Activated CD8-positive, alpha-beta T cell treated with anti-CD3 and anti-CD28 coated beads for 36 hours (primary cell): ENCODE measurements at places on chromosomes 6 and 20.

DNA sequence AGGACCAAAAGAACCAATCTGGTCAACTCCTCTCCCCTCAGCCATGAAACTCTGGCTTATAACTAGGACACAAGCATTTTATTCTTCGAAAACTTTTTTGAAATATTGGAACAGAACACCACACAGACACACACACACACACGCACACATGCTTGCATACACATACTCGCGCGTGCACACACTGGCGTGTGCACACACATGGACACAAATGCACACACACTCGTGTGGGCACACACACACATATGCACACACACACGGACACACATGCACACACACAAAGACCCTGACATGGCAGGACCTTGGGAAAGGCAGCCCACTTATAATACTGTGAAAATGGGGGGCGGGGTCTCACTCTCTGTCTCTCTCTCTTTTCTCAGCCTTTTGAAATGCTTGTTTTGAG, 63.9 kb downstream of the TMEM242 start:
- no peak for DNase-seq

GRCh38 chr6:130624046-130624445, 203.2 kb upstream of the SMLR1 start:
- DNase-seq: peak; percentile 11

DNA sequence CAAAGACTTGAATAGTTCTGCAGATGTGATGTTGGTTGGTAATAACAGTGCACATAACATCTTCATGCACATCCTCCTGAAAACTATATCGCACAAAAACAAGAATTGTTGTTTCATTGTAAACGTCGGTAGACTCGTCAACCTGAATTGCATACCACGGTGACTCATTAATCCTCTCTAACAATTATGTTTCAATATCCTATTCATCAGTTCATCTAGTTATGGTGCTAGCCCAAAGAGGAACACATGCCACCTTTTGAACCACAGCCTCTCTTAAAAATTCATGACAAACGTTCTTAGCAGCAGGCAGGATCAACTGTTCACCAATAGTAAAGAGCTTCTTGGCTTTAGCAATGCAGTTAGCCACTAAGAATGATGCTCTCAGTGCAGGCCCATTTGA, 25.0 kb downstream of the CRYBG1 start:
- no peak for DNase-seq

DNA sequence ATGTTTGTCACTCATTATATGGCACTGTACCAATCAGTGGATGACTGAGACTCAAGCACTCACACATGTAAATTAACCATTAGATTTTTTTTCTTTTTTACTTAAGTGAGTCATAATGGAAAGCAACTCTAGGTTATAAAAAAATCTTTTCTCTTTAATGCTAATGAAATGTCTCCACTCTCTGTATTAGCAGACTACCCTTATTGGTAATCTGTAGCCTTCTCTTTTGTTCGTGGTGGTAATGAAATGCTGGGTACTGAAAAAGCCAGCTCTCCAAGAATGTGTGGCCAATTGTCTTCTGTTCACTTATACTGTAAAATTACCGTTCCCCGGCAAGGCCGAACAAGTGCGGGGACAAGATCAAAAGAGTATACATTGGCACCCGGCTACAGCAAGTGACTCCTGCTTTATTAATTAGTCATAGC, 69.0 kb downstream of the AFG1L start:
- DNase-seq: no peak

GRCh38 chr6:56796196-56796532, 153.5 kb upstream of the DST start:
- DNase-seq: no peak

DNA sequence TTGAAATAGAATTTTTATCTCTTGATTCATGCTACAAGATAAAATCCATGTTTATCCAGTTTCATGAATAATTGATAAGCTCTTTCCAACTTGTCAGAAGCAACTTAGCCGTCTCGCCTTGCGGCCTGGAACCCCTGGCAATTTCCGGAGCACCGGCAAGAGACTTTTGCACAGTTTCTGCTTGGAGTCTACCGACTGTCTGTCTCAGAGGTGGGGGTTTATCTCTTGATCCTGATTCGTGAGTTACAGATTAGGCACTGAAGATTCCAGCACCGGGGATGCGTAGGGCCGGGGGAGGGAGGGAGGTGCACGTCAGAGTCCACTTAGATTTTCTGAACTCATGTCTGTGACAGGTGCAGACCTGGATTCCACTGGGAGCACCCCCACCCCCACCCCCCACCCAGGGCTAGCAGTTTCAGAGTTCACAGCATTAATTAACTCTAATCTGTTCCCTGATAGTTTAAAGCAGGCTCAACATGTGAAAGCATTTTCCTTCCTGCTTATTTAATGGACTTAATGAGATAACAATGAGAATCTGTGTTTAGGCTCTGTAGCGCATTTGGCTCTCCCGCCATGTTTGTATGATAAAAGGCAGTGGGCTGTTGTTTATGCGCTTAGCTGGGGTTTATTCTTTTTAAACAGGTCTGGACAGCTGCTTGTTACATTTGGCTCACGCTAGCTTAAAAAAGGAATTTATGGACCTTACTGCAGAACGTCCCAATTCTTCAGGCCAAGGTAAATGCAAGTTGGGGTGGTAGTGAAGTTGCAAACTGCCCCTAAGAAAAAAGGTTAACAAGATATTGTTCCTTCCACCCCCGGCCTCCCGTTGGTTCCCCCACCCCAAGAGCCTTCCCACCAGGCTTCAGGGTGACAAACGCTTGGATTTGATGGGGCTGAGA, 8.1 kb upstream of the APCDD1L start:
- DNase-seq: no peak

GRCh38 chr6:65922049-65922448, 215.0 kb upstream of the EYS start:
- DNase-seq: no peak

- DNase-seq: no peak
Measured at GRCh38 chr6:92341201-92341600, 1078.2 kb downstream of the EPHA7 start.

DNA sequence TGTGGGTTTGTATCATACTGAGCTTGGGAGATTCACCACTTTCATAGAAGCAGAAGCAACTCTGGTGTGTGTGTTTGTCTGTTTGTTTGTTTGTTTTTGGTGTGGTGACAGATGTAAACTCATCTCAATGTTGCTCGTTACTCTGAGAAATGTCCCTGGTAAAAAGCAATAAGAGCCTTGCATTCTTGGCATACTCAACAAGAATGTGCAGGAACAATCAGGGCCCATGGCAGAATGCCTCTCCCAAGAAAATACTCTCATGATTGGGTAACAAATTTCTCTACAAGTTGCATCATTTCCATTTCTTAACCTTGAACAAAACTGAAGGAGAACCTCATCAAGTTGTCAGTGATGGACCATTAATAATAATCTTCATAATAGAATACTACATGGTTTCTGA, 43.0 kb upstream of the PKHD1 start:
- no peak for DNase-seq

DNA sequence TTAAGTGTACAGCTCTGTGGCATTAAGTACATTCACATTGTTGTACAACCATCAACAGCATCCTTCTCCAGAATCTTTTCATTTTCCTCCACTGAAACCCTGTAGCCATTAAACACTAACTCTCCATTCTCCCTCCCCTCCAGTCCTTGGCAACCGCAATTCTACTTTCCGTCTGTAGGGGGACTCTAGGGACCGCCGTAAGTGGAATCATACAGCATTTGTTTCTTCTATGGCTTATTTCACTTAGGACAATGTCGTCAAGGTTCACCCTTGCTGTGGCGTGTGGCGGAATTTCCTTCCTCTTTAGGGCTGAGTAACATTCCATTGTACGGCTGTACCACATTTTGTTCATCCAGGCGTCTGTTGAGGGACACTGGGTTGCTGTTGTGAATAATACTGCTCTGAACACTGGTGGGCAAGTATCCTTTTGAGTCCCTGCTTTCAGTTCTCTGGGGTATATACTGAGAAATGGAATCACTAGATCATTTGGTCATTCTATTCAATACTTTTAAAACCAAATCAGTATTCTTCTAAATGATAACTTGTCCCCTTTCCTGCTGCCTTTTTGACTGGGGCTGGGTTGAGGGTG, 50.7 kb downstream of the PPP1R3G start:
- peak; percentile 65 for DNase-seq

DNA sequence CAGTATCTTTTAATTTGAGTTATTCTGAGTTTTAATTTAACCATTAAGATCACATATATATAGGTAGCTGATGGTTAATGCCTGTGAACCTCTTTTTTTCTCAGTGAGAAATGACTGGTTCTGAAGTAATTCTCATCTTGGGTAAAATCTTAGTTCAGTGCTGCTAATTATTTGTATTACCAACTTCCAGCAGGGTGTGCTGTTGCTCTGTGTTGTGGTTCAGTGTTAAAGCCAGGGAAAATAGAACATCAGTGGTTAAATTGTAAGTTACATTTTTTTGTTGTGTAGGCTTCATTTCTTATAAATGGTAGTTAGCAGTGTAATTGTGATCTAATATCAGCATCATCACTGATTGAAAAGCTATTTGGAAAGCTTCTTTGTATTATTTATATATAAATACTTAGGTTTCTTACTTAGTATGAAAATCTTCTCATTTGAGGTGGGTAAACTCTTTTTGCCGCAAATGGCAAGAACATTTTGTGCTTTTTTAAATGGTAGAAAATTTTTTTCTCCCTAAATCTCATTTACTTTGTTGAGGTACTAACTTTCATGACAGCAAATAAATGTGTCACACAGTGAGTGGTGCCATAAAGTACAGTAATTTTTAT, 43.7 kb downstream of the CDC5L start:
- peak; percentile 63 for DNase-seq

DNA sequence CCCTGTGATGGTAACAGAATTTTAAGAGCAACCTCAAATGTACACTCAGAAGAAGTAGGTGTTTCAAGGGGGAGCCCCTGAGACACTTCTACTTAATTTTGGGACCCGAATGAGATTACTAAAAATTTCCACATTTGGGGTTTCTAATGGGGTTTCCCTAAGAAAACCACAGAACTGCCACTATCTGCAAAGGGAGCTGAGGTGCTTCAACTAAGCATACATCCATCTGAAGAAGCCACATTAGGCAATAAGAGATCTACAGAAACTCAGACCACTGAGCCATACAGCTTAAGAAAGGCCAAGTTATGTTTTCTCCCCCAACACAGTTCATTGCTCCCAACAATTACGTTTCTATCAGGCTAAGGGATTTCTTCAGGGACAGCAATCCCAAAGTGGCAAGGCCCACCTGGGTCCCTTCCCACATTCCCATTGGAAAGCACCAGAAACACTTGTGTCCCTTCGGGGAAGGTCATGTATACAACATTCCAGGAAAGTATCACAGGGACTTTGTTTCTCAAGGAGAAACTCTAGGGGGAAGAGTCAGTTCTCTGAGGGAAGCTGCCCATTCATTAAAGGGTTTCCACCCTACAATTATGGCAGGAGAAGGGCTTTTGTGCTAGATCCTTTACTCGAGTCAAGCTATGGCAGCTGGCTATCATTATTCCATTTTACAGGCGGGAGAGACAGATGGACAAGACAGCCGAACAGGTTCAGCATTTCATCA, 5.0 kb downstream of the BCL2L1 start:
- DNase-seq: peak; percentile 58

DNA sequence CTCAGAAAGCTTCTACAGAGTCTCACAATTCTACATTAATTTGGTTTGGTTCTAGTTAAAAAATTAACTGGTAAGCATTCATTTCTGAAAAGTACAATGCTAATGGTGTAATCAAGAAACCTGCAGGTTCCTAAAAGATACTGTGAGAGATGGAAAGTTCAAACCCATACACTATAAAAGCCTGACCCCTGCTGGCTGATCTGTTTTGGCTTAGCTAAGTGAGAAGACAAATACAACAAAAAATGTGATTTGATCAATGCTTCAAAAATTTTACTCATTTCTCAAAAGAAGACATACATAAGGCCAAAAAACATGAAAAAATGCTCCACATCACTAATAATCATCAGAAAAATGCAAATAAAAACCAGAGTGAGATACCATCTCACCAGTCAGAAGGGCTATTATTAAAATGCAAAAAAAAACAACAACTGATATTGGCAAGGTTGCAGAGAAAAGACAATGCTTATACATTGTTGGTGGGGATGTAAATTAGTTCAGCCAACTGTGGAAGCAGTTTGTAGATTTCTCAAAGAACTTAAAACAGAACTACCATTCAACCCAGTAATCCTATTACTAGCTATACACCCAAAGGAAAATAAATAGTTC, 102.8 kb downstream of the MOXD1 start:
- DNase-seq: peak; percentile 68

DNA sequence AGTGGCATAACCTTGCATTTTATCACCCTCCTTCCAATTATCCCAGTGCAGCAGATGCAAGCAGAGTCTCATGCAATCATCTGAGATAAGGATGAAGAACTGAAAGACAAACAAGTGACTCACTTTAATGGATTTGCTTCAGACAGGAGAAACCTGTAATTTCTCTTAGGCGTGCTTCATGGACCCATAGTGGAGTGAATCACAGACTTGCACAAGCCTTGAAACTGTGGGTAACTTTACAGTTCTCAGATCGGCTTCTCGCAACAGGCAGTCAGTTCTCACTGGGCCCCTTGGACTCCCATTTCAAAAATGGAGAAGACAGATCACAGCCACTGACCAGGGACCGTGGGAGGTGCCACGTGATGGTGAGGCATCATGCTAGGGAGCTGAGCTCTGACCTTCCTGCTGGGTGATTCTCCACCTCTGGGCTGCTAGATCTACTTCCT, at the start of gene ADGRF4:
ADGRF4 (plus strand) TSS at position 239 of the 446 bp plus-strand sequence. CDS start 8,666 bp downstream, outside the sequence.
- peak; percentile 17 for DNase-seq

DNA sequence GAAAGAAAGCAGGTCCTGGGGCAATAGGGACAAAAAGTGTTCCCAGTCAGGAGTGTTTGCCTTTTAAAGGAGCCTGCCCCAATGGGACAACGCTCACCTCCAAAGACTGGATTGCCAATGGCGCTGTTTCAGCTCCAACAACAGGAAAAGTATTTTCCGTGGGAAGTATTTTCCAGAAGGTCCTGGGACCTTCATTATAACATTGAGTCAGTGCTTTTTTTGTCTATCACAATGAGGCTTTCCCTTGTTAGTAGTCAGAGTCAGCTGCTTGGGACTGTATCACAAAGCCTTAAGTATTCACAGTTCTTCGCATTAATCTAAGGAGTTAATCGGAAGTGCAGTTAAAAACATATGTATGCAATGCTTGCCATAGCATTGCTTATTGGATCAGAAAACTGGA, 17.3 kb downstream of the TRAF3IP2 start:
- DNase-seq: no peak
